ENCODE measurements at places on chromosomes 3 and 15. TPM values are rescaled to one million over a fixed set of nuclear protein-coding genes. Genes with fewer than 3 reads are reported as not detected.

GRCh38 chr3:43647331-43648166 is 25.7 kb upstream of the ANO10 start:
- no peak for DNase-seq

The A4GNT gene
- total RNA-seq = not detected

- no peak for DNase-seq
These were observed 84.1 kb downstream of the TP63 start for GRCh38 chr3:189714991-189715961.

The ALS2CL gene
- total RNA-seq = 7.4 TPM

DNA sequence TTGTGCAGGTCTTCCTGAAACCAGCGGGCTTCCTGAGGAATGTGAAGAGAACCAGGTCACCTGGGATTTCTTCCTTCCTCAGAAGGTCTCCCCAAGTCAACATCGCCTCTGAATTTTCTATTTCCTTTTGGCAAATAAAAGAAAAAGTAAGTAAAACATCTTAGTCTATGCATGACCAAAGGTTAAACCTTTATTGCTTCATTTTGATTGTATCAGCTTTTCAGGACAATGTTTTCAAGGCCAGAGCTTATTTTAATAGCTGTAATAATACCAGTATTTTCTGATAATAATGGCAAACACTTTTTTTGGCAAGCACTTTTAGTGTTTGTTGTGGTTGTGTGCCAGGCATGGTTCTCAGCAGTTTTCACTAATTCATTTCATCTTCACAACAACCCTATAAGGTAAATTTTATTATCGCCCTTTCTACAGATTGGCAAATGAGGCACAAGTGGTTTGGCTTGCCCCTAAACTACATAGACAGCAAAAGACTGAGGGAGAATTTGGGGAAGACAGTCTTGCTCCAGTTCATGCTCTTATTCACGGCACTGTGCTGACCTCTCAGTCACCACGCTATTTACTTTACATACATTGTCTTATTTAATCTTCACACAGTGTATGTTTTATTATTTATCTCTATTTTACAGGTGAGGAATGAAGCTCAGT is 110.4 kb downstream of the RPL22L1 start:
- no peak for DNase-seq

DNA sequence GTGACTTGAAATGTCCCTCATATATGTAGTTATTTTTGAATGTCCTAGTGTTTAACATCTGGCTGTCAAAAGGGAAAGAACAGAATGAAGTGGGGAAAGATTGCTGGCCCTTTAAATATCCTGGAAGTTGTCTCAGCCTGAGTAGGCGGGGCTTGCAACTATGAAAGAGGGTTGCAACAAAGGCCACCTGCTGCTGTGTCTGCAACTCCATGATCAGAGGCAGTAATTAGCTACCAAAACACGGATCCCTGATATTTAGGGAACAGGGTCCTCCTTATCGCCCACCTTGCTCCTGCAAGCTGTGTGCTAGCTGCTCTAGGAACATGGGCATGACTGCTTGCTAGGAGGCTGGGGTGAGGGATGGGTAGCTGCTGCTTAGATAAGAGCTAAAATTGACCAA is 100.2 kb upstream of the CFAP20DC start:
- DNase-seq = no peak

DNA sequence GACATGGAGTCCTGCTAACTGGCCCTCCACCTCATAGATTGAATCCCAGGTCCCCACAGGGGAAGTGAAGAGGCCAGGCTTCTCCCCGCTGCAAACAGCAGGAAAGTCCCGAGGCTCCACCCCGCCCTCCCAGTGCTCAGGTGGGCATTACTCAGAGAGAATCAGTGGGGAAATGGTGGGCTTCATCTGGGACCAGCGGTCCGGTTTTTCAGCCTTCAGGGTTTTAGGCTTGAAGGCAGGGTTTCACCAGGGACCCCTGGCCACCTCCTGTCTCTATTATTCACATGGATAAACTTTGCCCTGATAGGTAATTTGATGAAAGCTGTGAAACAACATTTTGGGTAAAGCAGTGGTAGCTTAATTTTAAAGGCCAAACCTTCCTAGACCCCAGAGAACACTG is 31.3 kb downstream of the MKRN3 start:
- DNase-seq = no peak

GRCh38 chr15:27176785-27177406 is 205.9 kb downstream of the GABRG3 start:
- DNase-seq = no peak

GRCh38 chr15:71628988-71629770 is 181.2 kb upstream of the NR2E3 start:
- DNase-seq = no peak

The ANKRD34C gene
- not detected for total RNA-seq

The NEO1 gene
- 8.3 TPM for total RNA-seq

GRCh38 chr3:56957522-56957921 is 102.9 kb upstream of the SPATA12 start:
- no peak for DNase-seq

The PGBD4 gene
- 3.1 TPM for total RNA-seq

DNA sequence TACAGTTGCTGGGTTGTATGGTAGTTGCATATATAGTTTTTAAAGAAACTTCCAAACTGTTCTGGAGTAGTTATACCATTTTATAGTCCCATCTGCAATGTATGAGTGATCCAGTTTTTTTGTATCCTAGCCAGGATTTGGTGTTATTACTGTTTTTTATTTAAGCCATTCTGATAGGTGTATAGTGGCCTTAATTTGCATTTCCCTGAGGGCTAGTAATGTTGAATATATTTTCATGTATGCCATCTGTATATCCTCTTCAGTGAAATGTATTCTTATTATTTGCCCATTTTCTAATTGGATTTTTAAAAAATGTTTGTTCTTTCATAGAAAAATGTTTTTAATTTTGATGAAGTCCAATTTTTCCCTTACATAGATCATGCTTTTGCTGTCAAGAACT is 29.2 kb downstream of the PXK start:
- no peak for DNase-seq

All from activated CD4-positive, alpha-beta memory T cell treated with anti-CD3 and anti-CD28 coated beads, Interleukin-2, amount 10 ng/mL, durations not matched to agents 7 days and 5 days (primary cell).